NCI-H1436 treated with DMSO at 0.1 percent for 48 hours (cell line): ENCODE measurements at places on chromosomes 7 and 10.

DNA sequence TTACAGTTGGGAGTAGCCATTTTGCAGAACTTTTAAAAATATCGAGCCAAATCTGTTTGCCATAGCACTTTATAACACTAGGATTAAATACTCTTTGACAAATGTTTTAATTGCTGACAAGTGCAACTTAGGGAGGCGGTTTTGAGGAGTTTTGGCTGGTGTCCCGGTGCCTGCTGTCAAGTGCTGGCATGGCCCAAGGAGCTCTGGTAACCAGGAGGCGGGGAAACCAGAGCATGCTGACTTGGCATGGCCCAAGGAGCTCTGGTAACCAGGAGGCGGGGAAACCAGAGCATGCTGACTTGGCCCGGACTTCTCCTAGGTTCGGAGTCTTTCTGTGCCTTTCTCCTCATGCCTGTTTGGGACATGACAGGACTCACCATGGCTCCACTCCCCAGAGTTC is 30.8 kb upstream of the ZNF32 start:
- DNase-seq, result no peak

DNA sequence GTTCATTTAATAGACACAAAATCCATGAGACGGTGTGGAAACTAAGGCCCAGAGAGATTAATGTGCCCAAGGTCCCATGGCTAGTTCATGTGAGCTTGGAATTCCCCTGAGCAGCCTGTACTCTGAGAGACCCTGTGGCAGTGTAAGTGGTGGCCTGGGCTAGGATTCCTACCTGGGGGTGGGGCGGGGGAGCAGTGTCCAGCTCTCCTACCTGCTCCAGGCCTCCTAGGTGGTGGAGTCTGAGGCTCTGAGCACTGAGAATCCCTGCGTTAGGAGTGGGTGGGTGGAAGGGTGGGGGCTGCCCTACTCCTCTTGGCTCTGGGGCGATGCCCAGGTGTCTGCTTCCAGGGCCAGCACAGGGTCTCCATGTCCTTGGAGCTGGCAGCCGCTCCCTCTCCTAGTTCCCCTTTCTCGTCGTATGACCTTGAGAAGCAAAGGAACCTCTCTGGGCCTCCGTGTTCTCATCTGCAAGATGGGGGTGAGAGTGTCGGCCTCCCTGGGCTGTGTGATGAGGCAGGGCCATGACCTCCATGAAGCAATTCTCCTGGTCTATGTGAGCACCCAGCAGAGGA is 2.5 kb downstream of the SNCG start:
- no peak for DNase-seq

GRCh38 chr7:55469271-55469681 is 103.0 kb downstream of the VOPP1 start:
- DNase-seq, result no peak

DNA sequence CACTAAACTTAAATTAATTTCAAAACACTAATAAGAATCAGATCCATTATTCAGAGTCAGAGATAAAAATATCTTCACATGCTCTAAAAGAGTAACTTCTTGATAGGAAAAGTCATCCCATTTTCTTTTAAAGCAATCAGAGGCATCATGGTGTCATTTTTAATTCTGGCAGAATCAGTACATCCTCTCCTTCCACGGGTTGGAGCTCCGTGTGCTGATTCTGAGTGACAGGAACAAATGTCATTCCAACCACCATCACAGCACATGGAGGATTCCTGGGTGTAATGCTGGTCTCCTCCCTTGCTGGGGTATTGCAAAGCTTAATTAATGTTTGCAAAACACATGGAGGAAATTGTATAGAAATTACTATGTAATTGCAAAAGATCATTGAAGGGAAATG is 114.5 kb upstream of the IMMP2L start:
- no peak for DNase-seq

DNA sequence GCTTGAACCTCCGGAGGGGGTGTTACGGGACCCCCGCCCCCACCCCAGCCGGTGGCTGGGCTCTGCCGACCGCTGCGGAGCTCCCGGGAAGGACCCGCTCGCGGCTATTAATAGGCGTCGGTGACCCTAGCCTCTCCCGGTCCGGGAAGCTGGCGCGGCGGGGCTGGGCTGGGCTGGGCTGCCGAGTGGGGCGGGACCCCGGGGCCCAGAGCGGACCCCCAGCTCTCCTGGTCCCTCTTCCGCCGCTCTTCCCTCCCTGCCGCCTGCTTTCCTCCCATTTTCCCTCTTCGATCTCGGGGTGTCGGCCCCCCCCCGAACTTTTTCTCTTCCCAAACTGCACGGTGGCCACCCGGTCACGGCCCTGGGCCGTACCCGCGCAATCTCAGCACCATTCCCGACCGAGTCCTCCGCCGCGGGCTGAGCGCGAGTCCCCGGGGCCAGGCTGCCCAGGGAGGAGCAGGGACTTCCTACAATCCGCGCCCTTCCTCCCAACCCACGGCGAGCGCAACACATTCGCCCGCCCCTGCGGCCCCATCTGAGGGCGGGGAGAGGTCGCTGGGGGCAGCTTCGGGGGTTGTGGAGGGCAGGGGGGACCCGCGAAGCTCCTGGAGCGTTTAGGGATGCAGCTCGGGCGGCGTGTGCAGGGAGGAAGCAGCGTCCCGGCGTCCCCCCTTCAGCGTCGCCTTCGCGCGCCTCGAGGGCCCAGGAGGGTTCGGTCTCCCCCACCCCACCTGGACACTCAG is 3.1 kb upstream of the ELFN1 start:
- DNase-seq, result no peak

GRCh38 chr10:30011396-30011795 is 48.0 kb downstream of the JCAD start:
- no peak for DNase-seq

DNA sequence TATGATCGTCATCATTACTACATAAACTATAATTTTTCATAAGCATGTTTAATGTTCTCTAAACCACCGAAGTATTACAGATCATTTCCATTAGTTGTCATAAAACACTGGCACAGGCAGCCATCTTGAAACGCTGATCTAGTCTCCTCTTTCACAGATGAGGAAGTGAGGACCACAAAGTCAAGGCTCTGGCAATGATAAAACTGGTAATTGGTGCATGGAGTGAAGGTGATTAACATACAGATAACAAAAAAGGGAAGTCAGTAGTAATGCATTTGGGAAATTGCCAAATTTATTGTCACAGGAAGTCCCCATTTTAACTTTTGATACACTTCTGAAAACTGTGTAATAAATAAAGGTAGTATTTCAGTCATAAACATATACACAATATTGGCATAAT is 49.3 kb downstream of the FBXL13 start:
- no peak for DNase-seq

DNA sequence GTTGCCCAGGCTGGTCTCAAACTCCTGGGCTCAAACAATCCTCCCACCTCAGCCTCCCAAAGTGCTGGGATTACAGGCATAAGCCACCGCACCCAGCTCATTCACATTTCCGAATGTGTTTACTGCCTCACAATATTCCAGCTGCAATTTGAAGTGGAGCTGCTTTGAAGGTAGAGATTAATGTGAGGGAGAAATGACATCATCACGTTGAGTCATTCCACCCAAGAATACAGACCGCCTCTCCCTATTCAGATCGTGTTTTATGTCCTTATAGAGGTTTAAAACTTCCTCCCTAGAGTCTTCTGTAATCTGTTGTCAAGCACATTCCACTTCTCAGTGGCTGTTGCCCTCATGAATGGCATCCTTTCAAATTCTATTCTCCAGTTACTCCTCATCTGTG is 100.4 kb upstream of the PDGFA start:
- DNase-seq, result no peak

GRCh38 chr10:131896403-131896802 is 4.4 kb upstream of the PPP2R2D start:
- no peak for DNase-seq

DNA sequence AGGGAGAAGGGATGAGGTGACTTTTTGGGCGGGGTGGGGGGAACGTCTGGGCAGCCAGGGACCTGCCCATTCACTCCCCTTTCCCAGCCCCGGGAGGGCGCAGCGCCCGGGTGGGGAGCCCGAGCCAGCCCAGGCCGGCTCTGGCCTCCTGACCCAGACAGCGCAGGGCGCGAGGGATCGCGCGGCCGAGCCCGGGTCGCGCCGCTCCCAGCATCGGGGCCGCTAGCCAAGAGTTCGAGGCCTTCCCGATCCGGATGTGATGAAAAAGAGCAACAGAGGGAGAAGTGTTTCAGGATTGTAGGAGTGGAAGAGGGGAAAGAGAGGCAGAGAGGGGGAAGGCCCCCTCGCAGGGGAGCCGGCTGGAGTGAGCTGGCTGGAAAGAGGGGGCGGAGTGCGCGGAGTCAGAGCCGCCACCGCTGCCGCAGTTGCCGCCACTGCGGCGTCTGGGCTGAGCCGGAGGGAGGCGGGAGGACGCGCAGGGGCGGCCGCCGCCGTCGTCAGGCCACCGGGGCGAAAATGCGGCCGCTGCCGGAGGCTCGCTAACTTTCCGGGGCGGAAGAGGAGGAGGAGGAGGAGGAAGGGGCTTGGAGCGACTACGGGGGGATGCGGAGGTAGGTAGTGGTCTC is at the start of gene MDFIC:
TSS of gene MDFIC (plus strand) at position 69 of the 626 bp plus-strand sequence. CDS start 940 bp downstream, outside the sequence.
- DNase-seq, result no peak

DNA sequence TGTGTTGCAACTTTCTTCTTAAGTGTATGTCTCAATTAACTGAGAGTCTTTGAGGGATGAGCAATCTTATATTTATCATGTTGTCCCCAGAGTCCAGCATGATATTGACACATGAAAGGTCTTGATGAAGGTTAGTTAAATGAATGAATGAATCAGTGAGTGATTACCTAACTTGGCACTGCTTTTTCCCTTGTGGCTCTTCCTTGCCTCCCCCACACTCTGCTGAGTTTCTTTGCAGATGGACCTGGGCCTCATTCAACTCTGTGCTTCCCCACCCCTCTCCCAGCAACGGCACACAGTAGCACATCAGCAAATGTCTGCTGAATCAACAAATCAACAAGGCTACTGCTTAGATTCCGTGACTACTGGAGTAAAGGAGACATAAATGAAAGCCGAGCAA is 235.1 kb upstream of the CXCL12 start:
- no peak for DNase-seq

DNA sequence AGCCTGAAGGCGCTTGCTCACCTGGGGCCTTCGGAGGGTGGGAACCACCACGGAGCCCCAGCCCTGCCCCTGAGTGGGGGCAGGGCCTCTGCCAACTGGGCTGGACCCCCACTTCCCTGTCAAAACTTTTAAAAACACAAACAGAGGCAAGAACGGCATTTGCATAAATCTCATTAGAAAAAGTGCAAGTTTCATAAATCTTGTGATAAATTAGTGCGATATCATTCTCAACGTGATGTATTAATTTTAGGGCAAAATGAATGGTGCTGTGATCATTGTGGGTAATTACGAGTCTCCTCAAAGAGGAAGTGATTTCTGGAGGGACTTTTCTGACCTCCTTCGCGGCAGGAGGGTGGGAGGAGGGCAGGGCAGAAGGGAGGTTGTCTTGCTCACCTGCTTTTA is 98.3 kb downstream of the CDH23 start:
- no peak for DNase-seq

GRCh38 chr10:22391600-22391999 is 46.3 kb downstream of the SPAG6 start:
- DNase-seq, result no peak

- no peak for DNase-seq
These were observed 31.4 kb downstream of the PARP12 start for GRCh38 chr7:140031364-140031763.

GRCh38 chr10:100879741-100880360 is 32.9 kb upstream of the SLF2 start:
- no peak for DNase-seq

- no peak for DNase-seq
These were observed 166.2 kb upstream of the CACNA2D1 start for GRCh38 chr7:82609746-82610145.

DNA sequence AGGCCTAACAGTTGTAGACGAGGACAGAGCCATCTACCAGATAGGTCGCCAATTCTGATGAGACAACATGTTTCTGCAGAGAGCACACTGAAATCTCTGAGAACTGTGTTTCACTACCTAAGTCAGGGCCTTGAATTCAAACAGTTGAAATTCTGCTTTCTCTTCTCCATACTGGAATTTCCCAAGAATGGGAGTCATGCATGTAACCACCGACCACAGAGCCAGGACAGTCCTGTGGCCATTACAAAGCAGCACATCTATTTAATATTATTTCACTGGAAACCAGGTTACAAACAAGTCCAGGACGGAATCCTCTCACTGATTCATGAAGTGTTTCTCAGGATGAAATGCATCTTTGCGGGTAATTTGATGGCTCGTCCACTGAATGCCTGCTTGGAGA is 62.0 kb upstream of the ST8SIA6 start:
- no peak for DNase-seq

- DNase-seq, result no peak
These were observed 18.6 kb downstream of the MAGI2 start for GRCh38 chr7:79434867-79435266.

GRCh38 chr7:154546946-154547587 is 455.9 kb downstream of the PAXIP1 start:
- DNase-seq, result no peak

DNA sequence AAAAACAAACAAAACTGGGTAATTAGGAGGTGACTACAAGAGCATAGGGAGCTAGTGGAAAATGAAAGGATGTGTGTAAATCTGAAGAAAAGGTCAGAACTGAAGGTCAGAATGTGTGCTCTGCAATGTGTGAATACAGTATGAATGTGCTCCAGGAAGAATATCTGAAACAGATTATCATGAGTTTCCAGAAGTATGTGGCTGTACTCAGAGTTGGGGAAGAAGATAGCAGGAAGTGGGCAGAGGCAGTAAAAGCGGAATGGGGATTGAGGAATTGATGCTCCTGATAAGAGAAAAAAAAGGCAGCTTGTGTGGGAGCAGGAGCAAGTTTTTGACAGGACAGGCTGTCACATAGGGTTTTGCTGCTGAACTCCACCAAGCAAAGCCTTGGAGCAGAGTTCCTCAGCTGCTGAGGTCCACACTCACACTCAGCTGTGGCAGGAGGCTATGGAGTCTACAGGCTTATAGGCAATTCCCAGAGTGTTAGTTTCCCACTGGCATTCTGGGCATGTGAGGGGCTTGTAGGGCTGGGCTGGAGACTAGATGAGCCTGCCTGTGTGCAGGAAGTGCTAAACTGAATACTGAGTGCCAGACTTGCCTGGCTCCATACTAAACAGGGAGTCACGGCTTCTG is 22.9 kb downstream of the H2AZ2 start:
- DNase-seq, result no peak

- DNase-seq, result no peak
These were observed 40.8 kb upstream of the PRSS58 start for GRCh38 chr7:142298627-142299026.

DNA sequence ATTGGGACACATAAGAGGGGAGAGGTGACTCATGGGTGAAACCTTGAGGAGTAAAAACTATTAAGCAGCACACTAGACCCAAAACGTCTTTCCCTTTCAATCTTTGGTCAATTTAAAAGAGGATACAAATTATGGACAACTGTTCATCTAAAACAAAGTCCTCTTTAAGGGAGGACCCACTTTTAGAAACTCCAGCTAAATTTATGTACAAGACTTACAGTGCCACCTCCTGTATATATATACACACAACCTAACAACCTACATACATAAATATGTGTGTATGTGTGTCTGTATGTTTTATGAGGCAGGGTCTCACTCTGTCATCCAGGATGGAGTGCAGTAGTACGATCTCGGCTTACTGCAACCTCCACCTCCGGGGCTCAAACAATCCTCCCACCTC is 18.1 kb upstream of the ZC3HAV1 start:
- DNase-seq, result no peak
